Muscle of leg (tissue), 16 donors: ENCODE measurements at places on chromosomes 11 and 22. TPM values are rescaled to one million over a fixed set of nuclear protein-coding genes. Genes with fewer than 3 reads are reported as not detected.

Gene LRRC74B
- total RNA-seq, result 0.09 TPM

Gene GNAZ
- total RNA-seq, result 3.0 TPM

Gene A4GALT
- total RNA-seq, result 17.0 TPM

Gene CCDC188
- 0.93 TPM for total RNA-seq

Gene PKP3
- total RNA-seq, result 0.13 TPM

- peak; percentile 8 for DNase-seq
Measured at GRCh38 chr11:103737037-103737622, 299.3 kb upstream of the DDI1 start.

DNA sequence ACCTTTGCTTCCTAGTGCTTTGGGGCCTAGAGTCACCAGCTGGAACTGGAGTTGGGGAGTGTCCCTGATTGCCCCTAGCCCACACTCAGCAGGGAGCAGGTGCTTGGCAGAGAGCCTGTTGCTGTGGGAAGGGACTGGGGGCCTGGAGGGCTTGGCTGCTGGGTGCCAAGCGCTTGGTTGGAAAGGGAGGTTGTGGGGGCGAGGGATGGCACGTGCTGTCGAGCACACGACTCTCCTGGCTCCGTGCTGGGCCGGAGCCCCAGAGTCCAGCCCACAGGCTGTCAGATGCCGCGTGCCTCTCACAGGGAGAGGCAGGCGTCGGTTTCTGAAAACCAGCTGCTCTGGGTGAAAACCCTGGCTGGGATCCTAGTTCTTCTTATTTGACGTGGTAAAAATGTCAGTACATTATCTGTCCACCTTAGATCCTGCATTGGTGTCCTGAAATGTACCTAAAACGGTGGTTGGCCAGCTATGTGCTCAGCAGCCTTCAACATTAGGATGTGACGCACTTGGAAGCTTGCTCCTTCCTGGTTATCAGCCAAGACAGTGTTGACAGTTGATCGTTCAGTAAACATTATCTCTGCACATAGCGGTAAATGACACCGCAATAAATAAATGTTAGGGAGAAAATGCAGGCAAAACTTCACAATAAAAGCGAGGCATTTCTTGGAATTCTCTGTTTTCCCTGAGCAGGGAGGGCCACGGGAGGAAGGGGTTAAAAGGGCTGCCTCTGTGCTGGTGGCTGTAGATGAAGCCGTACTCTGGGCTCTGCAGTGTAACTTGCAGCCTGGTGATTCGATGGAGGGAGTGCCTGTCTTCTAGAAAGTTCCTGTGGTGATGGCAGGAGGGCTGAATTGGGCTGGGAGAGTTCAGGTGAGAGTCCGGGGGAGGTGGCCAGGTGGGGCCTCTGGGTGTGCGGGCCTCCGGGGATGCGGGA is 29.2 kb downstream of the GRAMD4 start:
- DNase-seq, result peak; percentile 82

GRCh38 chr22:17981497-17981896 is 42.9 kb downstream of the MICAL3 start:
- DNase-seq, result no peak

- peak; percentile 25 for DNase-seq
Measured at GRCh38 chr22:47030143-47030661, 267.8 kb downstream of the TBC1D22A start.

- DNase-seq, result peak; percentile 41
Measured at GRCh38 chr11:57116654-57117053, 65.1 kb upstream of the LRRC55 start.

DNA sequence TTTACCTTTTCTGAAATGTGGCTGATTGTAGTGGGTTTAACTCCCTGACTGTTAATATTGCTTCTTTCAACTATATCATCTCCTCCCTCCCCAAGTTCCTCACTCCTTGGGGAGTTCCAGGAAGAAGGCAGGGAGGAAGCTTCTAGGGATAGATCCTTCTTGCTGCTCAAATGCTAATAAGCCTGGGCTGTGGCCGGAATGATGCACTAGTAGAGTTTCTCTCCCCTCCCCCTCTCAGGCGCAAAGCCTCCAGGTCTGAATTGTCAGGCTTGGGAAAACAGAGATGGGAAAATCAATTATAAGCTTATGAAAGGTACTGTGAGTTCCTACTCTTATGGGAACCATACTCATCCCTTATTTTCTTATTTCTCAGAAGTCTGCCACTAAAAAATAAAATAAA is 30.8 kb downstream of the FEZ1 start:
- no peak for DNase-seq

DNA sequence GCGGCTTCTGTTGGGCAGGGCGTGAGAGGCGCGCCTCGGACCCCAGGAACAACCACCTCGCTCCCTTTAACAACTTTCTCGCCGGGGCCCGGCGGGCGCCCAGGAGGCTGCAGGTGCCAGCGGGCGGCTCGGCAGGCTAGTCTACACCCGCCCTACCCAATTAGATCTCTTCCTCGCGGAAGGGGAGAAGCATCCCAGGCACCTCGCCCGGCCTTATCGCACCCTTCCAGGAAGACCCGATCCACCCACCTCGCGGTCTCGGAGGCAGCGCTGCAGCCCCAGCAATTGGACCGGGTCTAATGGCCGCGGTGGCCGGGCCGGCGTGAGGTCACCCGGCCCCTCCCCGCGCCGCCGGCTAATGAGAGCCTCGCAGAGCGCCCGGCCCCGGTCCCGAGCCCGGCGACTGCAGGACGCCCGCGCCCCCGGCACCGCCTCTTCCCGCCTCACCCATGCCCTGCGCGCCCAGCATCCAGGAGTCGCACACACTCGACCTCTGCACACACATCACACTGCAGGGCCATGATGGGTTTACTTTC is at the start of gene PLAAT3:
TSS of gene PLAAT3 (minus strand) at position 298 of the 536 bp plus-strand sequence. CDS start 419 bp downstream, outside the sequence.
- DNase-seq, result peak; percentile 46

DNA sequence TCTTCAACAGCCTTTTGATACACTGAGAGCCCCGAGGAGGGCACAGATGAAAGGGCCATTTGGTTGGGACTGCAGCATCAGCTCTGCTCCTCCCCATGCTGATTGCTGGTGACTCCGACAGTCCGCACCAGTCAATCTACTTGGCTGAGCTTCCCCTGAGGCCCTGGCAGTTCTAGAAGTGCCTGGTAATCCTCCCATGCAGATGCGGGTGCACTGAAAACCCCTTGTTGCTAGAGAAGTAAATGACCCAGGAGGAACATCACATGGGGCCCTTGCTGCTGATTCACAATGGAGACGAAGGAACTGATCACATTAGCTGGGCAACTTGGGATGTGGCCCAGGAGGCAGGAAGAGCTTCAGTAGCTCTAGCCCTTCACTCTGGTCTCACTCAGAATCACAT is 35.2 kb upstream of the RIC3 start:
- no peak for DNase-seq

DNA sequence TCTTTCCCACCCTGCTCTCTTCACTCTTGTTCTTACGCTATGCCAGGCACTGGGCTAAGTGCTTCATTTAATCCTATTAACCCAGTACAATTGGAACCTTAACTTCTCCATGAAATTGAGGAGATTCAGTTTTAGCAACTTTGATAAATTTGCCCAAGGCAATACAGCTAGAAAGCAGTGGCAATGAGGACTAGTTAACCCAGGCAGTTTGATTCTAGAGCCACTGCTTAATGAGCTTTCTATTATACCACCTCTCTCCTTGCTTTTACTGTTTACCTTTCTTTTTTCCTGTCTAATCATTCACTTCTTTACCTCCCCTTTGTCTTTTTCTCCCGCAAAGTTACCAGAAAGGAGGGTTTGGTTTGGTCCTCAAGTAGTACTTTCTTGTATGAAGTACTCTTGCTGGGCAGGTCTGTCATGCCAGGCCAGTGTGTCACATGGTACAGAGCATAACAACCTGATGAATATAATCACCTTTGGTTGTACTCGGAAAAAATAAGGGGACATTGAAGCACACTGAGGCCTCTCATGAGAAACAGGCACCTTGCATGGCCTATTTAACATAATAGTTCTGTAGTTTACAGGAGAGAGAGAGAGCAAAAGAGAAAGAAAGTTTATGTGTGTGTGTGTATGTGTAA is 70.6 kb downstream of the PDHX start:
- no peak for DNase-seq

- peak; percentile 45 for DNase-seq
Measured at GRCh38 chr11:119782739-119783072, 53.7 kb upstream of the NECTIN1 start.

DNA sequence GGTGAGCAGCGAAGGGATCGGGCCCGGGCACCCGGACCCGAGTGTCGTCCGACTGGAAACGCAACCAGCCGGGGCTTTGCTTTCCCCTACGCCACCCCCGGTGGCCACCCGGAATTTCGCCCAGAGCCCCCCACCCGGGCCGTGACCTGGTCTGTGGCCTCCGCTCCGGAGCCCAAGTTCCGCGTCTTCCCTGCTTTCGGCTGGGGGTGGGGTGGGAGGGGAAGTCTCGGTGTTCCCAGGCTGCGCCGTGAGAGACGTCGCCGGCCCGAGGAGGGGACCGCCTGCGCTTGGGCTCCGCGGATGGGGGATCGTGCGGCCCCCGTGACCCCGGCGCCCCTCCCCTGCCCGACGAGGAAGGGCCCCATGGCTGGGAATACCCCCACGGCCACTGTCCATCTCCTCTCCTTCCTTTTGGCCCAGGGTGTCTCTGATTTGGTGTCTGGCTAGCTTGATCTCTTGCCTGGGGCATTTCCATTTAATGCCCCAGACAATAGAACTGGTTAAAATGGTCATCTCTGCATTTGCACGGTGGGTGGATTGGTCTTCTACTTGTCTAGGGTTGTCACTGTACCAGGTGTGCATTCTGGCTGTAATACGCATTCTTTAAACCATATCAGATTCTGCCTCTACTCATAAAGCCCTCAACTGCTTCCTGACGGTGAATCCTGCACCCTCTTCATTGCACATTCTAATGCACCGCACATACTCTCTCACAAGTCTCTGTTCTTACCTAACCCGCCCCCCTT is 789 bp downstream of the SIK2 start:
- peak; percentile 72 for DNase-seq

DNA sequence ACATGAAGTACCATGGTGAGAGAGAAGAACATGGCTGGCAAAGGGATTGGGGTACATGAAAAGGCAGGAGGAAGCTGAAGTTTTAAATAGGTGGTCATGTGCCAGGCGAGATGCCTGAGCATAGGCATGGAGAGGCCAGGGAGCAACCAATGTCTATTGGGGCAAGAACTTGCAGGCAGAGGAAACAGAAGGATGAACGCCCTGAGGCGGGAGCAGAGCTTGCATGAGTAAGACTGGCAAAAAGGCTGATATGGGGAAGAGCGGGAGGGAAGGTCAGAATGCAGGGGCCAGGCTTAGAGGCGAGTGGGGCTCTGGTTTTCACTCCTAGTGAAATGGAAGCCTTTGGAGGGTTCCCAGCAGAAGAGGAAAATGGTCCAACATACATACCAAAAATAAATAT is 52.5 kb upstream of the VSTM5 start:
- no peak for DNase-seq

DNA sequence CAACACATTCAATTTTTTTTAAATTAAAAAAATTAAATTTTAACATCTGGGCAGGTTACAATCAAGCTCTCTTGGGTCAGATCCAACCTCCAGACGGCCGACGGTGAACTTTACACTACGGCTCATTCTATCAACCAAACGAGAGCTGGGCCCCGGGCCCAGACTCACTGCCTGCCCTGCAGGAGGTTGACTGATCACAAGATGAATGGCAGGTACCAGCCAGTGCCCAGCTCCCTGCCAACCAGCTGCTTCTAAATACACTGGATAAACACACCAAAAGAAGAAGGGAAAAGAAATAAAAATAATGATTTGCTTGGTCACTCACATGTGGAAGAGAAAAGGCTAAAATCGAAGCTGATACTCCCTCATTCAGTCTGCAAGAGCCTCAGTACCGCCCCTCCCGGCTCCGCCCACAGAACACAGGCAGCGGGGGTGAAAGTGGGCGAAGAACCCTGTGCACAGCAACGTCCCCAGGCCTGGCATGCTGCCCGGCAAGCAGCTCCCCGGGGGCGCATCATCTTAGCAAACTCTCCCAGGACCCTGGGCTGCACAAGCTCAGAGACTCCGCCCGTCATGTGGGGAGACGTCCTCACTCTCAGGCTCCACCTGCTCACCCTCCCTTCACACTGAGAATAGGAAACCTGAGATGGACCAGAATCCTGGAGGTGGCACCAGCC is 303.4 kb downstream of the SHANK2 start:
- no peak for DNase-seq

- no peak for DNase-seq
Measured at GRCh38 chr22:29205252-29205593, 473 bp upstream of the EMID1 start.

- no peak for DNase-seq
Measured at GRCh38 chr11:134346101-134346975, 14.6 kb downstream of the GLB1L2 start.

DNA sequence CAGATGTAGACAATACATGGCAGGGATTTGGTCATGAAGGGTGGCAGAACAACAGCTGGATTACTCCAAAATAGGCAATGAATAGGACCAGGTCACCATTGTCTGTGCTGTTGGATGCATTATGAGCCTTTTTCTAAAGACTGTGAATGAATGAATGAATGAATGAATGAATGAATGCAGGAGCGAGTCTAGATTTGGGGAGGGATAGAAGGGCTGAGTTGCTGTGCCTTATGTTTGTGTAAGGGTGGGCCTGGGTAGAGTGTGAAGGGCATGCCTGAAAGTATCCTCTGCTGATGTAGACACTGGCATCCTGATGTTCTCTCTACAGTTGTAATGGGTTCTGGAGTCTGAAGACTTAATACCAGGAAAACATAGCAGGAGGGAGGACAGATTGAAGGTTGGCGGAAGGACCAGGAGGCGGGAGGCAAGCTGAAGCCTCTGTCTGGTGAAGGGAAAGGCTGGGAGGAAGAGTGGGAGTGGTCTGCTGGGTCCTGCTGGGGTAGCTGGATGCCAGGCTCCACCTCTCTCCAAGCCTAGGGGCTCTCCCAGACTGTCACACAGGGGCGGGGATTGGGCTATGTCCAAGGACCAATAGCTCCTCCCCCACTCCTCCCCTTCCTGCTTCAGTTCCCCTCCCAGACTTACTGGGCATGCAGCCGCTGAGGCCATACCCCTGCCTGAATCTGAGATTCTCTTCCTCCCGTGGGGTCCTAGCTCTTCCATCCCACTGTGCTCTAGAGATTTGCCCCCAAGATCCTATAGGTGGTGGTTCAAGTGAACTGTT is 4.8 kb downstream of the TRIM3 start:
- DNase-seq, result peak; percentile 94

DNA sequence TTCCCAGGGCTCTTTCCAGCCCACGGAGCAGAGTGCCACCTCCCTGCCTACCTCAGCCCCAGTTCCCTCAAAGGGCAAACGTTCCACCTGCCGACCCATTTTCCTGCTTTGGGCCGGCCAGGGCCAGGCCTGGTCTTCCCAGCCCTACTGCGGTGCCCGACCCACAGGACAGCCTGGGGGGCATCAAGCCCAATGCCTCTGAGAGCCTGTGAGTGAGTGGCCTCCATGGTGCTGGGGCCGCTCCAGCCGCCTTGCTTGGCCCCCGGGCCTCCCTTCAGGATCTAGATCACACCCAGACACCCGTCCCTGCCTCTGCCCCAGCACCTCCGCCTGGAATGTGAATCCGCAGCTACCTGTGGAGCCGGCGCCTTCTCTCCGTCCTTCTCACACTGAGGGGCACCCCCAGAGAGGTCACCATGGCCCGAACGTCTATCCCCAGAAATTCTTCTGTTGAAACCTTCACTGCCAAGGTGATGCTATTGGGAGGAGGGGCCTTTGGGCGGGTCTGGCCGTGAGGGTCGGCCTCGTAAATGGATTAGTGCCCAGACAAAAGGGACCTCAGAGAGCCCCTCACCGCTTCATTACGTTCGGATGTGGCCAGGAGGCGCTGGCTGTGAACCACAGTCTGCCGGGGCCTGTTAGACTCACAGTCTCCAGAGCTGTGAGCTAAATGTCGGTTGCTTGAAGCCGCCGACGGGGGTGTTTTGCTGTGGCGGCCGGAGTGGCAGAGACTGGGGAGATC is 36.2 kb upstream of the BRSK2 start:
- DNase-seq, result no peak
